ENCODE measurements at places on chromosomes 1 and 21.

- DNase-seq: no peak
Observed at GRCh38 chr21:44537930-44538911, 1.8 kb downstream of the KRTAP10-1 start.

GRCh38 chr1:74693473-74693872, 19.9 kb upstream of the ERICH3 start:
- no peak for DNase-seq

DNA sequence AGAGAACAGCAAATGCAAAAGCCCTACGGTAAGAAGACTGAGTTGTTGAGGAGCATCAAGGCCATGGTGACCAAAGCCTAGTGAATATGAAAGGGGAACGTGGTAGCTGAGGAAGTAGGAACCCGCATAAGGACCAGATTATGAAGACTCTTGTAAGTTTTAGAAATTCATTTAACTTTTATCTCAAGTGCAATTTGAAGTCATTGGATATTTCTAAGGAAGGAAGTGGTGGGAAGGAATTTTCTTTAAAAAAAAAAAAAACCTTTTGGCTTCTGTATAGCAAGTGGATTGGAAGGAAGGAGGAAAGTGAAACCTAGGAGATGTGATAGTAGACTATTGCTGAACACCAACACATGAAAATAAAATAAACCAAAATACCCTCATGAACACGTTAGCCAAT, 119.0 kb downstream of the TNFSF18 start:
- DNase-seq: no peak

DNA sequence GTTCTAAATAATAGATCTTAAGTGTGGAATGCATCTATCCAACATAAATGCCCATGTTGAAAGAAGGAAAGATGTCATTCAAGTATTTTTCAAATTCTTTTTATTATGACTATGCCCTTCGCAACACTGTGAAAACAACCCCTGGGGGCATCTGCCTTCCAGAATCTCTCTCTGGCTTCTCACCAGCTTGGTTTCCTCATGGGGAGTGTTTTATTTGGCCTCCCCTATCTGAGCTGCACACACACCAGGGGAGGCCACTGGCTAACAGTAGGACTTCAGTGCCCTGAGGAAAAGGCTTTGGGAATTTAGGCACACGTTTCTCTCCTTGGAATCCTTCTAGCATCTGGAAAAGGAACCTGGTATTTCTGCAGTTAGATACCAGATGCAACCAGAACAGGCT, 130.6 kb downstream of the EDEM3 start:
- DNase-seq: no peak

DNA sequence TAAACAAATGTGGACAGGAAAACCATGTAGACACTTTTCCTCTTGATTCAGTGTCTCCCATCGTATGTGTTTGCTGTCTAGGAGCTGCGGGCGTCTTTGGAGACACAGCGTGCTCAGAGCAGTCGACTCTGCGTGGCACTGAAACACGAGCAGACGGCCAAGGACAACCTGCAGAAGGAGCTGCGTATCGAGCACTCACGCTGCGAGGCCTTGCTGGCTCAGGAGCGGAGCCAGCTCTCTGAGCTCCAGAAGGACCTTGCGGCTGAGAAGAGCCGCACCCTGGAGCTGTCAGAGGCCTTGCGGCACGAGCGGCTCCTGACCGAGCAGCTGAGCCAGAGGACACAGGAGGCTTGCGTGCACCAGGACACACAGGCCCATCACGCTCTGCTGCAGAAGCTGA, 27.2 kb upstream of the DIP2A start:
- no peak for DNase-seq

DNA sequence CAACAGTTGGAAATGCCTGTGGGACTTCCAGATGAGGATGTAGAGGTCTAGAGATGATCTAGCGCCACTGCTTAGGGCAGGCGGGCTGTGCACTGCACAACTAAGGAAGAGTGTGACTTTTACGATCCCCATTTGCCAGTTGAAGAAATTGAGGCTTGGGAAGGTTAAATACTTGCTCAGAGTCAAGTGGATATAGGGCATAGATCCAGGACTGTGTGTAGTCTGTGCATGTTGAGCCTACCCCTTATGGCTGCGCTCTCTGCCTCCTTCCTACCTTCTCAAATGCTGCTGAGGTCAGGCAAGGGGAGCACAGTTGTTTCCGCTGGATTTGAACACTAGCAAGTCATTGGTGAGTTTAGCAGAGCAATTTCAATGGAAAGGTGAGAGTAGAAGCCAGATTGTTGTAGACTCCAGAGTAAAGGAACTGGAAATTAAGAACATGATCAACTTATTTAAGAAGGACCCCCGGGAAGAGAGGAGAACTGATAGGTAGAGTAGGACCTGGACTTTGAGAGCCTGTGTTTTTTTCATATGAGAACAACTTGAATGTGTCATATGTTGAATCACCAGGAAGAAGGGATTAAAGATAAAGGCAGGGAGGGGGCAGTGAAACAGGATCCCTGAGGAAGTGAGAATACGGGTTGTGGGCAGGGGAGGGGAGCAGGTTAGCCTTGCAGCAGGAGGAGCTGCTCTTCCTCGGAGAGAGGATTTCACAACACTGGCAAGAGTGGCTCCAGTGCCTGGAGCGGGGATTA, 2.7 kb downstream of the CAPN2 start:
- no peak for DNase-seq

DNA sequence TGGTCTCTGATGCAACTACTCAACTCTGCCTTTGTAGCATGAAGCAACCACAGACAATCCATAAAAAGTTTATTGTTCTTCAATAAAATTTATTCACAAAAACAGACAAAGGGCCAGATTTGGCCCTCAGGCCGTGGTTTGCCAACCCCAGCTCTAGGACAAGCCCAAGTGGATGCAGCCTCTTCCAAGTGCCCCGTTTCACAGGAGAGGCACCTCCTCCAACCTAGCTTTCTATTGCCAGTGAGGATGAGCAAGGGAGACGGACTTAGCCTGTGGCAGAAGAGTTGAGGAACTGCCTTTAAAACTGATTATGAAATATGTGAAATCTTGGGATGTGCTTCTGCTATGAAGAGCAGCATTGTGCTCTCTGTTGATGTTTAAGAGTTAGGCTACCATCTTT, 105.4 kb downstream of the PSMG1 start:
- no peak for DNase-seq

DNA sequence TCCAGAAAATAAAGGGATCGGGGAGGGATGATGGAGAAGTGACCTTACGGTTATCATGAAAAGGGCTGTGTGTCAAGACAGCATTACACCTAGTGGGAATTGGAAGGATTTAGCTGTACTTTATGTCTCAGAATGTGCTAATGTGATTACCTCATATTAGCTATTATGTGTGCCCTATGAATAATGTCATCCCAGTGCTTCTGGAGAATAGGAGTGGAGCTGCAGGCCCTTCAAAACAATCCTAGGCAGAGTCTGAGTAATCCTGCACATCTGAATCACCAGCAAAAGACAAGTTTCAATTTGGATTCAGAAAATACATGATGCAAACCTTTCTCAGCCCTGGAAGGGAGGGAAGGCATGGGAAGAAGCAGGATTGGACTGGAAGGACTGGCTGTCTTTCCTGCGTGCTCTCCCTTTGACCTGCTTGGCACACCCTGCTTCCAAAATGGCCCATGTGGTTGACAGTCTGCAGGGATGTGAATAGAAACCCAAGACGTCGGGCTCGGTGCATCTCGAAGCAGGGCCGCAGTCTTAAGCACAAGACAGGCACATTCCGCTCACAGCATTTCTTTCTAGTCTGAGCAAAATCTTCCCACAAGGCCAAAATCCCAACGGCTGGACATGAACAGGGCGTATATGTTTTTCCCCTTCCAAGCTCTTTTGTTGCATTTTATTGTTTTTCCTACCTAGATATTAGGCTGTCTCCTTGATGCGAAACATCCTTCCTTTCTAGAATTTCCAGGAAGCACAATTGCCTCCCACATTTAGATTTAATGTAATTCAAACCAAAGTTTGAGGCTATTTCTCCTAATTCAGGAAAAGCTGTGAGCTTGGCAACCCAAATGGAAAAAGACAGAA, 54.3 kb upstream of the TARBP1 start:
- DNase-seq: no peak

- no peak for DNase-seq
Observed at GRCh38 chr1:48048064-48048463, 50.9 kb upstream of the TRABD2B start.

- DNase-seq: no peak
Observed at GRCh38 chr1:208728815-208729214, 484.6 kb upstream of the PLXNA2 start.

GRCh38 chr1:214641214-214641895, 38.4 kb downstream of the CENPF start:
- no peak for DNase-seq

DNA sequence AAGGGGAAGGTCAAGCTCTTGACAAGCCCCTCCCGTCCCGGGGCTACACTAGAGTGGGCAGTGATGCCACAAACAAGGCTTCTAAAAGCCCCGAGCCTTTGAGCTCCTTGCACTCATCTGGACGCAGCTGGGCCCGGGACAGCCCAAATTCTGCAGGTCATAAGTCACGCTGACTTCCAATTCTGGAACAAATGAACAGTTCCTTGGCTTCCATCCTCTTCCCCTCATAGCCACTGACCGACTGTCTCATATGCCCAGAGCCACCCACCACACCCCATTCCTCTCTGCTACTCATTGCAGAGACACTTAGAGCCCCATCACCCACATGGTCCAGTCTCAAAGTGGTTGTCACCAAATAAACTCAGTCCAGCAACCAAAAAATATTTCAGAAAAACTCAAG, 32.8 kb upstream of the PRELP start:
- DNase-seq: no peak

DNA sequence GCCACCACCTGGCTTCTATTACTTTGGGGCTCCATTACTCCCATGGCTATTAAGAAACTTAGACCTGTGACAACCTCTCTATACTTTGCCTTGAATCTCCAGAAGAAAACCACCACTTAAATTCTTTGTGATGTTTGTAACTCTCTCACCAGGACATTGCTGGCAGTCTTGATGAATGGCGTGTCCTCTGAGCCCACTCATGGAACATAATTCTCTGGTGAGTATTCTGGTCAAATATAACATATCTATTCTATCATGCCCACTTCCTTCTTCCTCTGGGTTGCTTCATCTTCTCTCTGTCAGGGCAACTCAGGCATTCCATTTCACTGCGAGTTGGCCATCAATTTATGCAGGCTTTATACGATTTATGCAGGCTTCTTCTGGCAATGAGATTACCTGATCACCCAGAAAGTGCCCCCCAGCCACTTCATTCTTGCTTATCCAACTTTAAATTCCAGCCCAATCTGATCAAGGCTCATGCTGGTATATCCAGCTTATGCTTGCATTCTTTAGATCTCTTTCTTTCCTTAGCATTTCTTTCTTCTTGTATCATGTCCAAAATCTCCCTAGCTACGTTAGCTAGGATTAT, 112.0 kb upstream of the CHRM3 start:
- DNase-seq: no peak

DNA sequence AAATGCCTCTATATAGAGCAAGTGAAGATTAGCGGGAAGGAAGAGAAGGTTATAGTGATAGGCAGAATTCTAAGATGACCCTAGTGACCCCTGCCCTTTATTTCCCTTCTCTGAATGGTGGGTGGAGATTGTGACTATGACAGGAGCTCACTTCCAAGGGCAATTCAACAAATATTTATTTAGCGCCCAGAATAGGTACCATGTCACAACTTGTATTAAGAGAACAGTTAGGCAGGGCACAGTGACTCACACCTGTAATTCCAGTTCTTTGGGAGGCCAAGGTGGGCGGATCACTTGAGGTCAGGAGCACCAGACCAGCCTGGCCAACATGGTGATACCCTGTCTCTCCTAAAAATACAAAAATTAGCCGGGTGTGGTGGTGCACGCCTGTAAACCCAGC, 236.0 kb upstream of the POGK start:
- no peak for DNase-seq

- DNase-seq: no peak
Observed at GRCh38 chr21:37063433-37063832, 9.4 kb downstream of the PIGP start.

DNA sequence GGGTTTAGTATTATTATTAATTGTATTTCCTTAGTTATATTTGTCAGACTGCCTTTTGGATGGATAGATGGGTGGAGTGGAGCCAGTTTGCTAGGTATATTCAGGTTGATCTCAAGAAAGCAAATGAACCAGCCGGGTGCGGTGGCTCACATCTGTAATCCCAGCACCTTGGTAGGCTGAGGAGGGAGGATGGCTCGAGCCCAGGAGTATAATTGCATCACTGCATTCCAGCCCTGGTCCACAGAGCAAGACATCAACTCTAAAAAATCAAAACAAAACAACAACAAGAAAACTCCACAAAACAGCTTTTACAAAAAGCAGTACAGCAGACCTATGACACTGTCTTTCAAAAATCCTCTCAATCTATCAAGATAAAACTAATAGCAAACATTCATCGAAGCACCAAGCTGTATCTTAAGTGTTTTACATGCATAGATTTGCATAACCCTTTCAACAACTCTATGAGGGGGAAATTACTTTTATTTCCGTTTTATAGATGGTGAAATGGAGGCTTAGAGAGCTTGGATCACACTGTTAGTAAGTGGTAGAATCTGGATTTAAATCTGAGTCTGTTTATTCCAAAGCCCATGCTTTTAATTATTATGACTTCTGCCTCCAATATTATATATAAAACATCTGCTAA, 25.5 kb downstream of the KMO start:
- DNase-seq: no peak

DNA sequence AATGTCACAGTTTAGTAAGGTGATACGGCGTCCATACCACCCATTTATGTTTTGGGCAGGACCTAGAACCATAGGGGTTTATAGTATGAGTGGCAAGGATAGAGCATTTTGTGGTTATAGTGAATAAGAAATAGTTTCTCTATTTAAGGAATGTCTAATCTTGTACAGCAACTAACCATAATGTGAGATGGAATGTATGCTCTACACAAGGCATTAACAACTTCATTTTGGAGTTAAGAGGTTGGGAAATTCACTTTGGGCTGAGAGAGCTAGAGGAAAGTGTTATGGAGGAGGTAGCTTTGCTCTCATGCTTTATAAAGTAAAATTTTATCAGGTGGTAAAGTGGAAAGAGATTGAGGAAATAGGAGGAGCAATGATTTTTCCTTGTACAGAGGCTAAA, 3.0 kb upstream of the MCL1 start:
- no peak for DNase-seq

All from stimulated activated CD8-positive, alpha-beta memory T cell treated with anti-CD3 and anti-CD28 coated beads, Interleukin-7, amount 100 ng/mL, for 24 hours (primary cell).